ENCODE measurements at places on chromosomes 11 and 22.

DNA sequence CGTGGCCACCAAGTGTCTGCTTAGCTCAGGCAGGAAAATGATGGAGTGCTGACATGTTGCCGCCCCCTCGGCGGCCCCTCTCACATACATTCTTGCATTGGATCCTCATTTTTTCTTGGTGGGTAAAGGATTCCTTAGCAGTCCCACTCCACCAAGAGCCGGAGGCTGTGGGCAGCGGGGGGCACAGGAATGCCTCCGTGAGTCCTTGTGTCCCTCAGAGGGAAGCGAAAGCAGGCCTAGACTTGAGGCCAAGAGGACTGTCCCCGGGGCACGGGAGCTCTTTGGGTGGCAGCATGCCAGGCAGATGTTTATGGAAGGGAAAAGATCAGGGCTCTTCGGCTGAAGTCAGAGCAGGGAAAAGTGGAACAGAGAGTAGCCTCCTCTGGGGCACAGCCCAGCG, 21.6 kb downstream of the LRFN4 start:
- DNase-seq, result no peak

GRCh38 chr11:10322830-10323792, 18.2 kb downstream of the ADM start:
- DNase-seq, result peak; percentile 53

- no peak for DNase-seq
Observed at GRCh38 chr11:126939552-126939951, 61.0 kb downstream of the KIRREL3 start.

DNA sequence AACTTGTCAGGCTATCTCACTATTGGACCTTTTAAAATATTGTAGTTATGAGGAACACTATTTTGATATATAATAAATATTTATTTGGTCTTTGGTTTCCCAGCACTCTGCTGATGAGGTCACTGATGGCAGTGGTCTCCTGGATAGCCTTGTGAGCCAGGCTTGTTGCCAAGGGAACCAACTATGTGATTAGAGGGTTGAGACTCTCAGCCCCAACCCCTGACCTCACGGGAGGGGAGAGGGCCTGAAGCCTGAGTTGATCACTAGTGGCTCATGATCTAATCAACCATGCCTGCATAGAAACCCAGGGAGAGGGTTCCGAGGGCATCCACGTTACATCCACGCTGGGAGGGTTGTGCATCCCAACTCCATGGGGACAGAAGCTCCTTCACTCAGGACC, 10.8 kb downstream of the PANX1 start:
- DNase-seq, result no peak

All from activated naive CD4-positive, alpha-beta T cell treated with anti-CD3 and anti-CD28 coated beads, Interleukin-2, amount 50 U/mL, for 72 hours (primary cell).